H1 (cell line): ENCODE measurements at places on chromosomes 5 and 9.

DNA sequence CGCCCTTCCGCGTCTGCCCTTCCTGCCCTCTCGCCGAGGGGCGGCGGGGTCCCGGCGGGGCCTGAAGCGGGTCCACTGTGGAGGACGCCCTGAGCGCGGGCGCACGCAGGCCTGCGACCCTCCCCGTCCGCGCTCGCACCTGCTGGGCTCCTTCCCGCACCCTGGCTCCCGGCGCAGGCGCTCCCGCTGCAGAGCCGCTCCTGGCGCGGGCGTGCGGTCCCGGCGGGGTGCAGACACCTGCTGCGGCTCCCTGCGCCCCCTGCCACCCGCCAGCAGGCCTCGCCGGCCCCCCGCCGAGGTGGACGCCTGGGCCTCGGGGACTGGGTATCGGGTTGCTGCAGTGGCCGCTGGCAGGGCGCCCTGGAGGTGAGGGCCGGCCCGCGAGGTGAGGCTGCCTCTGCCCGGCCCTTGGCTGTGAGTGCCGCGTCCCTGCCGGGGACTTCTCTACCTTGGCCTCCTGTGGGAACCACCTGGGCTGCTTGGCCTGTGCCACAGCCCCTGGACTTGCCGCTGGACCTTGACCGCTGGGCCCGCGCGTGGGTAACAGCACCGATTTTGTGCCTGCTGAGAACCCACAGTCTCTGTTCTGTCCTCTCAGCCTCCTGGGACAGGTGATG is 627 bp downstream of the ARRDC1 start:
- peaks cover 9% of the 10 kb centered on the region for H3K4me1 ChIP-seq
- H3K4me3 ChIP-seq, result peak overlapping the region; percentile 74
- H3K27ac ChIP-seq, result no peak overlapping the region; the same call in 1 of the 2 replicates
- H3K36me3 ChIP-seq, result no peaks in the 10 kb centered on the region
- no peaks in the 10 kb centered on the region for H3K27me3 ChIP-seq

- H3K27me3 ChIP-seq, result no peaks in the 10 kb centered on the region
- no peaks in the 10 kb centered on the region for H3K4me1 ChIP-seq
- DNase-seq, result no peak
- H3K27ac ChIP-seq, result no peak overlapping the region
Observed at GRCh38 chr5:153671653-153672346, 181.3 kb downstream of the GRIA1 start.

DNA sequence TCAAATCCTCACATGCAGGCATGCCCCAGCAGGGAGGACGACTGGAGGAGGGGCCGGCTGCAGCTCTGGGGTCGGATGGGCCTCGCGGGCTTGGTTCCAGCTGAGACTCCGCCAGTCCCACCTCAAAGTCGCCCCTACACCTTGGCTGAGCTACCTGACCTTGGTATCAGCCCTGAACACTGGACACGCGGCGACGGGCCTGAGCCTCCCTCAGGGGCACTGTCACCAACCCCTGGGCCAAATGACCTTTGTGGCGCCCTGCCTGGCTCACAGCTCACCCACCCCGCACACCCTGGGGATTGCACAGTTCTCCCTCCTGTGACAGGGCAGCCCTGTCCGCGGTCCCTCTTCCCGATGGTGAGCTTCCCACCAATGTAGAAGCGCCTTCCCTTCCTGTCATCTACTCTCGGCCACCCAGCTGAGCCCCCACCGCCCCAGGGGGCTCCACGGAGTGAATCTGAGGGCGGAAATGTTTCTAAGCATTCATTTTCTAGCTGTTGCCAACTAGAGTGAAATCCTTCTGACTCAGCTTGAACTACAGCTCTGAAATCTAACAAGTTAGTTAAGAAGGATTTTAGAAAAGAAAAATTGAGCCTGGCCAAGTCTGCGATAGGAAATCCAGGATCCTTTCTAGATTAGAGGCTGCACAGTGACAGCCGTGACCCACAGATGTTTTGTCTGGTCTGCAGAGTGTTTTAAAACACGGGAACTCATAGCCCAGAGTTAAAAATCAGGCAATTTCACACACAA is 138.9 kb upstream of the PHYKPL start:
- peaks cover 3% of the 10 kb centered on the region; the same call in 1 of the 2 replicates for H3K4me1 ChIP-seq
- H3K36me3 ChIP-seq, result no peaks in the 10 kb centered on the region
- no peaks in the 10 kb centered on the region for H3K27me3 ChIP-seq
- H3K27ac ChIP-seq, result no peak overlapping the region
- no peak overlapping the region for H3K4me3 ChIP-seq

GRCh38 chr5:76861612-76862011 is 11.8 kb downstream of the S100Z start:
- H3K4me1 ChIP-seq, result no peaks in the 10 kb centered on the region
- H3K4me3 ChIP-seq, result no peak overlapping the region
- H3K27me3 ChIP-seq, result no peaks in the 10 kb centered on the region
- DNase-seq, result no peak
- H3K36me3 ChIP-seq, result no peaks in the 10 kb centered on the region
- no peak overlapping the region for H3K27ac ChIP-seq

DNA sequence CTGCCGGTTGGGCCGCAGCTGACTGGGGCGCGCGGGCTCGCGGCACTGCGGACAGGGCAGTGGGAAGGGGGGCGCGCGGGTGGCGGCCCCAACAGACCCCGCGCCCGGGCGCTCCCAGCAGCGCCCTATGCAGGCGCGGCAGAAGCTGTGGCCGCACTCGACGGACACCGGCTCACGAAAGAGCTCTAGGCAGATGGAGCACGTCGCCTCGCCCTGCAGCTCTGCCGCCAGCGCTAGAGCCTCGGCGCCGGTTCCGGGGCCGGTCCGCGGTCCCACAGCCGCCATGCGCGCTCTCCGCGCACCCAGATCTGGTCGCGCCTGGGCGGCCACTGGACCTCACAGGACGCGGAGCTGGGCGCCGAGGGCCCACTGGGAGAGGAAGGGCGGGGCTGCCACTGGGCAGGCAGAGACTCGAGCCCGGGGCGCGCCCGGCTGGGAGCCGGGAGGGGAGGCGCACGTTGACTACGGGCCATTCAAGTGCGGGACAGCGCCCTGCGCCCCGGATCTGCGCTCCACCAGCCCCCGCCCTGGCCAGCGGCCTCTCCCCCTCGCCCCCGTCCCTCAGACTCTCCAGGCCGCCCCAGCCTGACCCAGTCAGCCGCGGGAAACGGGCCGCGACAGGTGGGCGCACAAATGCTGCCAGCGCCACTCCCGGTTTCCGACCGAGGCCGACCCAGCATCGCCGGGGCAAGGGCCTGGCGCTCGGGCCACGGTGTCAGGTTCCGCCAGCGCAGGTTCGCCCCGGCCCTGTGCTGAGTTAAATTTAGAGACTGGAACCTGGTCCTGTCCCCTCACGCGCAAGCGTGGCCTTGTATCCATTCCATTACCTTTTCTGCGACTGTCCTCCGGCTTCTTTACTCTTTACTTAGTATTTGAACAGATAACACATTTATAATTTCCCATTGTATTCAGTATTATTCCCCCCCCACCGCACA is at the start of gene TRIM7:
Gene TRIM7, minus strand, starts transcription at position 371 of the 935 bp plus-strand sequence. Its CDS starts 86 bp downstream, at position 285.
- peaks cover 7% of the 10 kb centered on the region; the same call in 1 of the 2 replicates for H3K36me3 ChIP-seq
- DNase-seq, result no peak
- H3K27ac ChIP-seq, result no peak within 1 kb of the TSS
- H3K27me3 ChIP-seq, result peaks cover 53% of the 10 kb centered on the region
- H3K4me3 ChIP-seq, result peak within 1 kb of the TSS; percentile 55
